H1 (cell line): ENCODE measurements at places on chromosomes 16 and 17.

GRCh38 chr16:12553191-12553590 lies 250.5 kb downstream of the CPPED1 start:
- DNase-seq: no peak

GRCh38 chr16:877242-878071 lies 76.9 kb upstream of the GNG13 start:
- DNase-seq: no peak

- no peak for DNase-seq
These were observed 145.7 kb upstream of the CACNG5 start for GRCh38 chr17:66689221-66689620.

GRCh38 chr17:43416998-43417890 lies 18.5 kb downstream of the ARL4D start:
- DNase-seq: no peak

- DNase-seq: no peak
These were observed 23.7 kb downstream of the CACNG4 start for GRCh38 chr17:66988069-66988798.

- DNase-seq: no peak
These were observed 2.8 kb downstream of the ADCY7 start for GRCh38 chr16:50269061-50269705.

- DNase-seq: no peak
These were observed 52.5 kb downstream of the LITAF start for GRCh38 chr16:11534262-11534661.

DNA sequence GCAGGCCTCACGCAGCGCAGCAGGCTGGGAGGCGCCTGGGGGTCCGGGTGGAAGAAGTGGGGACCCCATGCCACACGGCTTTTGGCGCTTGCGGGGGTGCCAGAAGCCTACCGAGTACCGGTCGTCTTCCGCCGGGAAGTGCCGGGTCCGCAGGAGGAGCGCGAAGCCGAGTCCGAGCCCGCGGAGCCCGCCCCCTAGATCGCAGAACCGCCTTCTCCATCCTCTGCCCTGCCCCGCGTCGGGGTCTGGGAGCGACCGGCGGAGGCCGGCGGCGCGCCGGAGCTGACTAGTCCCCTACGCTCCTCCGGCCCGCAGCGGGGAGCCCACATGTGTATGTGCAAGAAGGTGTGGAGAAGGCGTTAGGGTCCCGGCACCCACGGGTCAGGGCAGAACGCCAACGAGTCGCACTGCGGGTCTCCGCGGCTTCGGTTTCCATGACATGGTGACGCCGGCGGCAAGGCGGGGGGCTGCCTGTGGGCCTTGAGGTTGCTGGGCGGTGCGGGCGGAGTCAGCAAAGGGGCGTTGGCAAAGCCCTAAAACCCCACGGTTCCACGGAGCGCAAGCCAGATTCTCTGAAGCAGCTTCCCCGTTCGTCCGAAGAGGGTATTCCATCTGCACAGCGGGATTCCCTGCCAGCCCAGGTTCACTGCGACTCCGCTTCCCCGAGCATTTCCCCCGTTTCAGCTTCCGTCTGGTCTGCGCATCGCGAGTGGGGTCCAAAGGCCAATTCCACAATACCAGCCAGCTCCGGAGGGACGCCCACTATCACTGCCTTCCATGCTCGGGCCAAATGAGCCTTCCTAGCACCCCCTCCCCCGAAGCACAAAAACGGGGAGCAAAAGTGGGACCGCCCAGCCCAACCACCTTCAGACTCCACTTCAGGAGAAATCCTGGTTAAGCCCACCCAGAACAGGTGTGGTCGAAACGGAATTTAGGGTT lies 2.3 kb upstream of the LHX1 start:
- DNase-seq: no peak

DNA sequence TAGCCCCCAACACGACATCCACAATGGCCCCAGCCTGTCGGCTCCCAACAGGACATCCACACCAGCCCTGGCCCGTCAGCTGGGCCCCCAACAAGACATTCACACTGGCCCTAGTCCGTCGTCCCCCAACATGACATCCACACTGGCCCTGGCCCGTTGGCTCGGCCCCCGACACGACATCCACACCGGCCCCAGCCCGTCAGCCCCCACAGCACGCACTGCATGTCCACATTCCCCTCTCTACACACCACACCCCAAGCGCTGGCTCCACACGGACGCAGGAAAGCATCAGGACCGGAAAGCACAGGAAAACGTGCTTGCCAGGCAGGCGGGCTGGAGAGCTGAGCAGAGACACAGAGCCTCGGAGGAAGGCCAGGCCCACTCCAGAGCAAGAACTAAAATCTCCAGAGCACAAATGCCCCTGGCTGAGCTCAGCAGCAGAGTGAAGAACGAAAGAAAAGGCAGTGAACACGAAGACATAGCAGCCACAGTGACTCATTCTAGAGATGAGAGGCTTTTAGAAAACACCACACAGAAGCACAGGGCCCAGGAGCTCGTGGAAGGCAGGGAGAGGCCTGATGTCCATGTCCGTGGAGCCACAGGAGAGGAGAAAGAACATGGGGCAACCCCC lies 50.6 kb downstream of the LMF1 start:
- DNase-seq: no peak

DNA sequence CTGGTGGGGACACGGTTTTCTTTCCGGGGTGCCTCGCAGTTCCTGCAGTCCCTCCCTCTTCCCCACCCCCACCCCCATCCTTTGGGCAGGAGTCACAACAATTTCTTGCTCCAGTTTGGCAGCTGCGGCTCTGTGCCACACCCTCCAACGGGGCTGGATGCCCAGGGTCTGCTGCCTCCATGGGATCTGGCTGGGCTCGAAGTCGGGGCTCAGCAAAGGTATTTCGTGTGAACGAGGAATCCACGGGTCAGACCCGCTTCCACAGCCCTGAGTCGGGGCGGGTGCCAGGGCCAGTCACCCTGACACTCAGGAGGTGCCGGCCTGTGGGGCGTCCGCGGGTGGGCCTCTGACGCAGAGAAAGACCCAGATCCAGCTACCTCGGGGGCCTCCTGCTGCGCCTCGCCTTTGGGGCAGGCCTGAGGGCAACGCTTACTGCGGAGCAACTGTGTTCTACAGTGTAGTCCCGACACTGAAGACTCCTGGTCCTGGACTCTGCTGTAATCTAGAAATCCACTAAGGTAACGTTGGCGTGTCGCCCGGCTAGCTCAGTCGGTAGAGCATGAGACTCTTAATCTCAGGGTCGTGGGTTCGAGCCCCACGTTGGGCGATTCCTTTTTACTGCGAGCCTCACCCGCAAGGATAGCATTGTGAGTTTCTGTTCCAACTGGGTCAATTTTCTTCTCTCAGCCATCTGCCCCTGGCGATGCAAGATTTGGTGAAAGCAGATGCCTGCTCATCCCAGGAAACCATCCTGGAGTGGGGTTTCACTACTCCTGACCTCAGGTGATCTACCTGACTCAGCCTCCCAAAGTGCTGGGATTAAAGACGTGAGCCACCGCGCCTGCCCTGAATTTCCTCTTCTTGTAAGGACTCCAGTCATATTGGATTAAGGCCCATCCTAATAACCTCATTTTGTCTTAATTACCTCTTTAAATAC lies 12.6 kb upstream of the OR1F1 start:
- DNase-seq: no peak

- no peak for DNase-seq
These were observed 27.1 kb downstream of the MMD start for GRCh38 chr17:55394357-55395021.

DNA sequence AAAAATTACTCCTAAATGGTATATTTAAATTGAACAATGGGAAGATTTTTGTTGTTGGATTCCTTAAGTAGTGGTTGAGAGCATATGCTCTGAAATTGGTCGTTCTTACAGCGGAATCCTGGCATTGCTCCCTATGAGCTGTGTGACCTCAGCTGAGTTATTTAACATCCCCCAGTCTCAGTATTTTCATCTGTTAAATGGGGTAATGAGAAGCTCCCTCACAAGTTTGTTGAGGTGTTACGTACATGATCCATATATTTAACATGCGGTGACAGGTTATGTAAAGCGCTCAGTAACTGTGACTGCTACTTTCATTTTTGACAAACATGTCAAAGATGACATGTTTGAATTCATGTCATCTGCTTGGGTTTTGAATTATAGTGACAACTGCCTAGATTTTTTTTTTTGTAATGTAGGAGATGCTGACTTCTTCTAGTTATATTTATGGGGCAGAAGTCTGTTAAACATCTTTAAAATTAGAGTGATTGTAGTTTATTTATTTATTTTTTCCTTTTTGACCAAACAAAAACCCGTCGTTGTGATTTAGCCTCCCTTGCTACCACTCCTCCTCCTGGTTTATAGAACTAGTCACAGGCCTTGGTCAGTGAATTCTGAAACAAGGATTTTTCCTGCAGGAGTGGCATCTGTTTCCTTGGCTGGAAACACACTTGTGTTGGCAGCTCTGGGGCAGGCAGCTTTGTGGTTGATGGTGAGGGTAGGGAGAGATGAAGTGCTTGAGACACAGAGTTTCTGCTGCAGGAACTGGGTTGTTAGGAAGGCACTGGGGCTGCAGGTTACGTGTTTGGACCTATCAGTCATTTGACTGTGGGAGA lies 268.8 kb downstream of the SNX29 start:
- no peak for DNase-seq

GRCh38 chr16:35746963-35747657 lies 2287.7 kb downstream of the TP53TG3F start:
- DNase-seq: no peak

DNA sequence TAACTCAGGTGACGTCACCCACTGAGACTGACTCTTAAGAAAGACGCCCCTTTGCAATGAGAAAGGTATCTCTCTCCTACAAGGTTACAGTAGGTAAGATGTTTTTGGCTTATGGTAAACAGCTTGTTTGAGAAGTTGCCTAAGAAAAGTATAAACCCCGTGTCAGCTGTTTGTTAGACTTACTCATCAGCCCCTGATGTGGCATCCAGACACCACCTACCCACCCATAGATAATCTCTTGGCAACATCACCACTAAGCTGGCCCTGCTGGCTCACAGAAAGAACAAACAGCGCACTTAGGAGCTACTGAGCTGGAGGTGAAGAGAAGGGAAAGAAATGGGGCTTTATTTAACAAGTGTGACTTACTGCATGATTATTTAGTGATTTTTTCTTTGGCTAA lies 121.0 kb downstream of the PARN start:
- DNase-seq: no peak

- DNase-seq: no peak
These were observed 146.3 kb downstream of the CMIP start for GRCh38 chr16:81590714-81591544.

- no peak for DNase-seq
These were observed 89.1 kb downstream of the SEC14L1 start for GRCh38 chr17:77229786-77230435.

- no peak for DNase-seq
These were observed 24.8 kb upstream of the ALOX15 start for GRCh38 chr17:4666296-4666695.

- DNase-seq: no peak
These were observed 28.6 kb upstream of the PIK3R6 start for GRCh38 chr17:8896087-8896486.

- no peak for DNase-seq
These were observed 14.1 kb downstream of the MFSD11 start for GRCh38 chr17:76752006-76752405.
